ENCODE measurements at places on chromosomes 4 and X.
A peak's percentile ranks its signal among the peaks of the same experiment; 100 is the strongest.

DNA sequence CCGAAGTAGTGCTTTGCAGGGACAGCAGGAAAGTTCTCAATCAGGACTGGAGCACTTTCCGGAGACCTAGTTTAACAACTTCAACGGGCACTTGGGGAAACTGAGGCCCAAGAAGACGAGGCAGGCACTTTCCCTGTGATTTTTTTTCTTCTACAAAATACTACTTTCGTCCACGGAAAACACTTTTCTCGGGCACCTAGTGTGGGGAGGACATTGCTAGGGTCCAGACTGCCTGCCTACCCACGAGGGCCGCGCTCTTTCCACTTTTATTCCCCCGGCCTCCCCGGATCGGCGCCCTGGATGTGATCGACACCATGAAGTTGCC lies 125.4 kb upstream of the CXorf66 start:
- no peak for DNase-seq

- no peak for DNase-seq
Measured at GRCh38 chr4:188270273-188271069, 131.2 kb downstream of the TRIML1 start.

- no peak for DNase-seq
Measured at GRCh38 chr4:73780834-73781233, 40.5 kb downstream of the CXCL8 start.

DNA sequence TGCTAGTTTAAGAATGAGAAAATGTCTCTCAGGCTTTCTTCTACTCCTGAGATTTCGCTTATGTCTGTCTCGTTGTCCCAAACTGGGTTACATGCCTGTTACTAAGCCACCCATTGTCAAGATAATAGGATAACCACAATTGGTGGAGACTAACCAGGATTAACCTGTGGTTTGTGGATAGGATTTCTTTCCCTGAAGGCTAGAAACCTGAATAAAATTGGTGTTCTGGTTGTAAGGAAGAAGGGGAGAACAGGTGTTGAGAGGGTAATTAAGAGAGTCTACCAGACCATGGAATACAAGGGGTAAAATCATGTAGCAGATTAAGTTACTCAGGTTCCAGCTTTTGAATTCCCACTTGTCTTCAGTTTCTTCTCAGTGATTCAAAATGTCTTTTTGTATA lies 225.4 kb downstream of the CPE start:
- no peak for DNase-seq

- DNase-seq: no peak
Measured at GRCh38 chr4:115918149-115918548, 804.7 kb upstream of the NDST4 start.

DNA sequence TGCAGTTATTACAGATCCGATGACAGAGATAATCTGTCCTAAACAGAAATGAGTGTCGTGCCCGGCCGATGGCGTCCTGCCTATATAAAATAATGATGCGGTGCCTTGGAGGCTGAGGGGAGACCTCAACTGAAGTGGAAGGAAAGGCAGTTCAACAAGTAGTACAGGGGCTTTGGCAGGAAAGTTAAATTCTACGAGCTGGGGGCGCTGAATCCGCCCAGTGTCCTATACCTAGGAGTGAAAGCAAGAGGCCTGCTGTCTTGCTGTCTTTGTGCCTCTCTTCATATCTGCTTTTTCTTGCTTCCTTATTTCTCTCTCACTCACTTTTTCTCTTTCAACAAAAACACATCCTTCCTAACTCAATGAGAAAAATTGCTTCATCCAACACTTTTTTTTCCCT lies 82.2 kb upstream of the PRPS2 start:
- DNase-seq: no peak

GRCh38 chrX:40780082-40780481 lies 44.7 kb upstream of the MED14 start:
- DNase-seq: no peak

GRCh38 chrX:154123241-154124219 lies 20.5 kb upstream of the OPN1LW start:
- peak; percentile 31 for DNase-seq

DNA sequence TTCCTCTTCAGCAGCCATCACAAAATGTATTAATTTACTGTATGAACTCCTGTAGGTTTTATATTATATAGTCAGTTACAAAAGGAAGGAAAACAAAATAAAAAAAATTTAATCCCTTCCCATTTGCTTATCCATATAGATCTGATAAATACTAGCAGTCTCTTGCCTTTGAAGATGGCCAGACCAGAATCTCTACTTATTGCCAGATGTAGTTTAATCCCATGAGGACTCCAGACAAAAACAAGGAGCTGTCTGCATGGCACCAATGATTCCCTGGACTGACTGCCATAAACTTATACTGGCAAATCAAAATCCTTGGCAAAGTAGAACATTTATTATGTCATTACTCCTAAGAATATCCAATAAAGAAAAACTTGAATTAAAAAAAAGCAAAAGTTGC lies 223.3 kb upstream of the MAB21L2 start:
- DNase-seq: no peak

- no peak for DNase-seq
Measured at GRCh38 chr4:51840781-51841180, 2.2 kb upstream of the DCUN1D4 start.

DNA sequence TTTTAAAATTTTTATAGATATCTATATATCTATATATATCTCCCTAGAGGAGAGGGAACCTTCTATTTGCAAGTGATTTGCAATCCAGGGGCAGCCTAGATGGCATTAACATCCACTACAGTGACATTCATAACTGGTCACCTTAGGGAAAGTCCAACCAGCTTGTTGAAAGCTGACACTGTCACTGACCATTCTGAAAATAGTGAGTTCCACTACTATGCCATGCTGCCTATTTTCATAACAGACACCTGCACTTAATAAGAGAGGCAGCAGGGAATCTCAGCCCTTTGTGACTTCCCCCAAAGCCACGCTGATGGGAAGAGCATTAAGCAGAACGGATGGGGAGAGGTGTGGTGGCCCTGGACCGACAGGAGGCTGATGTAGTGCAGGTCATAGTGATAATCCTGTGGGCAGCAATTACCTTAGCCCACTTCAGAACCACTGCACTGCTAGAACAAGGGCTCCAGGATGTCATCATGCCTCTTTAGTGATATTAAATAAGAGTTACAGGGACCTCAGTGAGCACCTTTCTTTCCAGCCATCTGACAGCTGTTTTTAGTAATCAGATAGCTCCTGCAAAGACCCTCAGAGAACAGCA lies 51.3 kb downstream of the GPRIN3 start:
- no peak for DNase-seq

DNA sequence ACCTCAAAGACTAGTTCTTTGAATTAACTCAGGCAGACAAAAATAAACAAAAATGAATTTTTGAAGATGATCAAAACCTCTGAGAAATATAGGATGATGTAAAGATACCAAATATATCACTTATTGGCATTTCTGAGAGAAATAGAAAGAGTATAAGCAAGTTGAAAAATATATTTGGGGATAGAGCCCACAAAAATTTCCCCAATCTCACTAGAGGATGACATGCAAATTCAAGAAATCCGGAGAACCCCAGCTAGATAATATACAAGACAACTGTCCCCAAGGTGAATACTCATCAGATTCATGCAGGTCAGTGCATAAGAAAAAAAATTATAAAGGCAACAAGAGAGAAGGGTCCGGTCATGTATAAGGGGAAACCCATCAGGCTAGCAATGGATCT lies 129.1 kb downstream of the CXXC4 start:
- DNase-seq: no peak

- DNase-seq: no peak
Measured at GRCh38 chr4:138911909-138912703, 103.5 kb upstream of the NOCT start.

DNA sequence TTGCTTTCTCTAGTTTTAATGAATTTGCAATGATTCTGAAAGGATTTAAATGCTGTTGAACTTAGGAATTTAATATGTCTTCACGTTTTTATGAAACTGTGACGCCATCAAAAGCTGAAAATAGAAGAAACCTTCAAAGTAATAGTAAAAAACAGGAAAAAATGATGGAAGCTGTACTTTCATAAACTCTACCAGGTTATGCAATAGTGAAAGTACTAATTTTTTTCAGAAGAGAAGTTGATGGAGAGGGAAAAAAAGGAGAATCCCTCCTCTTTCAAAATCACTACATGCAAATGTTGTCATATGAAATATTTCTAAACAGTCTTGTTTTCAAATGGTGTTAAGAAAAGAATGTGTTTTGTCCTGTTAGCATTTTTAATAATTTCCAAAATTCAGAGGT lies 73.6 kb downstream of the ZNF330 start:
- no peak for DNase-seq

GRCh38 chr4:97942137-97942536 lies 201.1 kb downstream of the STPG2 start:
- no peak for DNase-seq

DNA sequence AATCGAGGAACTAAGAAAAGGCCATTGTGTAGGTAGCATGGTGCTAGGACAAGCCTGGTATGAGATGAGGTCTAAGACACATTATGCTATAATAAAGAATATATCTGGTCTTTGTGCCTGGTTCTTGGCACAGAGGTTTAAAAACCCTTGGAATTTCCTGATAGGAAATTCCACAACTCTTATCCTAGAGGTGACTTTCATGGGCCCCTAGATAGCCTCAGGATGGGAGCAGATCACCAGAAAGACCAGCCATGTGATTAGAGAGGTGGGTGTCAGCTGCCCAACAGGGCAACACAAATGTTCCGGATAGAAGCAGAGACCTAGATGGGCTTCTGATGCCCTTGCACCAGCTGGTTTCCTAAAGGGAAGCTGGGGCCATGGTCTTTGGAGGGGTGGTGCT lies 107.2 kb downstream of the SCD5 start:
- no peak for DNase-seq

DNA sequence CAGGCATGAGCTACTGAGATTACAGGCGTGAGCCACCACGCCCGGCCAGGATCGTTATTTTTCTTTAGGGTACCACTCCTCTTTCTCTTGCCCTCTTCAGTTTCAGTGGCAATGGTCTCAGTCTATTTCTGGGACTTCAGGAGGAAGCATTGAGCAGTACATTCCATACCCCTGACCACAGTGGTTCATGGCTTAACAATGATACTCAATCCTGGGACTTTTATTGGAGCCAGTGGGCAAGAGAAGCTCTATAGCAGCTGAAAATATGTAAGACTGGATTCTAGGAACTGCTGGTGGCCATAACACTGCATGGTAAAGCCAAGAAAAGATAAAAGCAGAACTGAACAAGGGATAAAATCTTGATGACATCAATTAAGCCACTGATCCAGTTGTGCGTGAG lies 5.8 kb upstream of the CCNA2 start:
- DNase-seq: no peak

GRCh38 chr4:128835498-128836222 lies 26.2 kb downstream of the JADE1 start:
- DNase-seq: no peak

DNA sequence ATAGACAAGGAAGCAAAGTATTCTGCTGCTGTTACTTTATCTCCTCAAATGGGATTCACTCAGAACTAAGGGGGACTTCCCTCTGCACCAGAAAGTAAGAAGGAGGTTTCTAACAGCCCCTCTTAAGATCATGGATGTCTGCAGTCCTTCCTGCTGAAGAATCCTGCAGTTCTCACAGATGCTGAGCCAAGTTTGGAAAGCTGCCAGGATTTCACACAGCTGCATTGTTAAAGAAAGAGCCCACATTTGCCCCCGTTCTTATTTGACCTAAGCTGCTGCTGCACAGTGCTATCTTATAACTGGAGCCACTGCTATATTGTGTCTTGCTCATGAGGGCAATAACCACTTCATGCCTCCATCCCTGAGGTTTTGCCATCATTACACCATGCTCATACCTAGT lies 81.1 kb downstream of the FAAH2 start:
- DNase-seq: no peak

GRCh38 chrX:81729269-81729777 lies 527.4 kb downstream of the SH3BGRL start:
- no peak for DNase-seq

DNA sequence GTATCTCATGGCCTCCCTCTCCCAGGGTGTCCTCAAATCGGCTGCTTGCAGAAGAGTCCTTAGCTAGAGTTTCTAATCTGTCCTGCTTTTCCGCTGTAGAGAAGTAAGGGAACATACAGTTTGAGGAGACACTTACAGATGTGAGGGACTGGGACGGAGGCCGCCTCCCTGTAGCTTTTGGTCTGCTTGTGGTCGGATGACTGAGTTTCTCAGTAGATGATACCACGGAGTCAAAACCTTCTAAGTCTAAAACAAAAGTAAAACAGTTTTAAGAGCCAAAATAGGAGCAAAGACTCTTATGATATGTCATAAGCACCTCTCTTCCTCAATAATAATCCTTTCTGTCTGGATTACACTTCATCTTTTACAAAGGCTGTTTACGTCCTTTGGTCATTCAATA lies 34.5 kb upstream of the MAP3K15 start:
- no peak for DNase-seq

DNA sequence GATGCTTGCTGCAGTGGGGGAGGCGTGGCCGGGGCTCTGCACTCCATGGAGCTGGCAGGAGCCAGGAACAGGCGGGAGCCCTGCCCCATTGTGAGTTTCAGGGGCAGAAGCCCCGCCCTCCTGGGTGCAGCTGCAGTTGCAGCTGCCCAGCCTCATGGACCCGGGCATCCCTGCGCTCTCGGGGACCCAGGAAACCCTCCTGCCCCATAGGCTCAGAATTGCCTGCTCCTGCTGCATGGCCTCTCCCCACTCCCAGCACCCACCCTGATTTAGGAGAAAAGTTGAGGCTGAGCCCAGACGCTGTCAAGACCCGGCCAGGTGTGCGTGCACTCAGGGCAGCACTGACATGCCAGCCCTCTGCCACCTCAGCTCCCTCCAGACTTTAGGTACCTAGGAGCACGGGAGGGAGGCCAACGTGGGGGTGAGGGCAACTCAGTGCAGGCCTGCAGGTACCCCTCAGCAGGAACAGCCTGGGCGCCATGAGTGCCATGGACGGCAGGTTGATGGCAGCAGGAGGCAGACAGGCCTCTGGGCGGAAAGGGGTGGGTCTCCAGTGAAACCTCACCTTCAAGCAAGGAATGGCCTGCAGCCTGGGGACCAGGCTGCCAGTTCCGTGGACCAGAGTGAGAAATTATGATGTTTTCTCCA lies 67.2 kb upstream of the MAGEB2 start:
- no peak for DNase-seq

DNA sequence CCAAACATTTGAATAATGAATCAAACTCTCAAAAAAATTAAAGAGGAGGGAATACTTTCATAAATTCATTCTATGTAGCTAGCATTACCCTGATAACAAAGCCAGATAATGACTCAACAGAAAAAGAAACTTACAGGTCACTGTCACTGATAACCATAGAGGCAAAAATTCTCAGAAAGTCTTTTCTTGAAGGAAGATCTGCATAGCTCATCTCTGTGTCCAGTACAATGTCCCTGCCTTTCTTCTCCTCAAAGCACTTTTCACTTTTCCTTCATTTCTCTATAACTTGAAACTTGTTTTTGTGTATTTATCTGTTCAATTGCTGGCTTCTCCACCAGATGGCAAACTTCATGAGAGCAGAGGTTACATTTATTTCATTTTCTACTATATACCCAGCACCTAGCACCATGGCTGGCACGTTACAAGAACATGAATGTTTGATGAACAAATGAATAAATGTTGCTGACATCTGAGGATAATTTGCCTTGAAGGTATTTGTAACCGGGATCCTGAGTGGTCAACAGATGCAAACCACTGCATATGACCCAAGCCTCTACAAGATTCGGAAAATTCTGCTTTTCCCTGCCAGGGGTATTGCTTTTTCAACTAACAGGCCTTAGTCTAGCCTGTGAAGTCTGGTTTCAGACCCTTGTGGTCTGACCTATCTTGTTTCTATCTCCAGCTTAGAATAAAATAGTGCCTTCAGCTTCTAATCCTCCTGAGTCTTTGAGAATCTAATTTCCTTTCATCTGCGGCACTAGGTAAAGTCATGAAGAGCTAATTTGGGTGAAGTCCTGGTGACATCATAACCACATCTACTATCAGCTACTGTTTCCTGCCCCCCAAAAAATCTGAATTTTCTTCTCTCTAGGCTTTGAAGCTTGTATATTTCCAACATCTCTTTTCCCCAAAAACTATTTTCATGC lies 52.5 kb upstream of the ANTXR2 start:
- peak; percentile 6 for DNase-seq

Measured in endothelial cell (in vitro differentiated cells).